Fibroblast of lung (primary cell): ENCODE measurements at places on chromosomes 1 and 21.

GRCh38 chr1:178724376-178724727, 692 bp upstream of the RALGPS2 start:
- DNase-seq = no peak

- no peak for DNase-seq
Observed at GRCh38 chr1:18927082-18927653, 24.8 kb upstream of the ALDH4A1 start.

DNA sequence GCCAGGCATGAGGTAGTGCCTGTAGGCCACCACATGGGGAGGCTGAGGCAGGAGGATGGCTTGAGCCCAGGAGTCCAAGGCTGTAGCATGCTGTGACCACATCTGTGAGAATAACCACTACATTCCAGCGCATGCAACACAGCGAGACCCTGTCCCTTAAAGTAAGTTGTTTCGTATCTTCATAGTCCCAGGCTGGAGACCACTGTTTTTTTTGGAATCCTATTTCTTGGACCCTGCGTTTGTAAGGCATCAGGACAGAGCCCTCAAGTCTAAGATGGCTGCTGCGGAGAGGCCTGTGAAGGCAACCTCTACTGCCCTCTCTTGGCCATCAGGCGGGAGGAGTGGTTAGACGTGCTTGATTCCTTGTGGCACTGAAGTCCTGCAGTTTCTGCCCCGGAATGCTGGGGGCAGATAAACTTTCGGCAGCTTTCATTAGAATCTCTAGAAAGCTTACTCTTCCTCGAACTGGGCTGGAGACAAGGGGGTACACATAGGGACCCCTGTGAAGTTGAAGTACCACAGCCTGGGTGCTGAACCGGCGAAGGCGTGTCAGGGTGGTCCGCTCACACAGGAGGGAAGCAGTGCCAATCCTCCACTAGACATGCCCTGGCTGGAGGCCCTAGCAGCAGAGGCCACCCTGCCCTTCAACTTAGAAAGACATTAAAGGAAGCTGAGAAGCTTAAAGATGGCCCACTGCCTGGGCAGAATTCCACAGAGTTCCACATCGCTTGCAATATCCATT, 36.6 kb downstream of the RABIF start:
- DNase-seq = peak; percentile 51

DNA sequence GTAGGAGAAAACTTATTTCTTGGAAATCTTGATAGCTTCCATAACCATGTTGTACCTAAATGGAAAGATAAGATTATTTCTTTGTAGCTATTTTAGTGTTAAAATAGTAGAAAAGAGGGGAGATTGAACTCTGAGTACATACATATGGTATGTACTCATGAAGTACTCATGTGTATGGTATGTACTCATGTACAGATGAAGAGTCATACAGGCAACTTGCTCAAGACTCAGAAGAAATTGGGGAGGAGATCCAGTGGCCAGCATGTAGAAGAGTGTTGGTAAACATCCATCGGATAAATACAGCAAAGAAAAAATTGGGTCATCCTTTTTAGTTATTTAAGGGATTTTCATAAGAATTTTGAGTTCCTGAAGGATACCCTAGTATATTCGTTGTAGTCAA, 29.0 kb downstream of the MDM4 start:
- peak; percentile 28 for DNase-seq

GRCh38 chr1:82704393-82704792, 903.7 kb downstream of the ADGRL2 start:
- no peak for DNase-seq

GRCh38 chr21:17539323-17539722, 26.5 kb downstream of the CXADR start:
- DNase-seq = no peak

DNA sequence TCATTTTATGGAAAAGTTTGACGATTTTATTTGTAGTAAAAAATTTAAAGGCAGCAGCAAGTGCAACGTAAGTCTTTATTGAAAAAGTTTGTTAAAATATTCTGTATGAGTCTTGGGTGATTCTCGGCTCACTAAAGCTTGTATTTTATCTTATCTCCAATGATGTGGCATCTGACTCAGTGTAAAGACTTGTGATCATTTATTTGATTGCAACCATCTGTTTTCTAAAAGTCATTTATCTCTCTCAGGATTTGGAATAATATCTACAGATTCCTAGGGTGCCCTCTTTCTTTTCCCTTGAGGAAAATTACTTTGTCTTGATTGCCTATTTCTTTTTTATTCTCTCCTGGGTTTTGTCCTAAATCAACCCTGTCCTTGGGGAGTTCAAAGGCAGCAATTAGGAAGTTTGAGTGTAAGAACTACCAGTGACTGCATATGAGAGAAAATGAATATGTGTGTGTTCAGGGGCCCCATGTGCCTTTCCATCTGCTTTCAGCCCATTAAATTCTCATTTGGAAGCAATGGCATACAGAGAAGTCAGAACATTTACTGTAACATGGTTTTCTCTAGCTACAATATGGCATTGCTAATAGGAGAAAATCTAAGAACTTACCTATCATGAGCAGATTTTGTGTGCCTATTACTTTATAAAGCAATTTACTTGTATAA, 575.0 kb upstream of the CHRM3 start:
- peak; percentile 73 for DNase-seq

GRCh38 chr21:23471877-23472276, 2135.4 kb downstream of the MRPL39 start:
- no peak for DNase-seq

GRCh38 chr1:206590025-206590758, 22.1 kb downstream of the EIF2D start:
- peak; percentile 85 for DNase-seq

DNA sequence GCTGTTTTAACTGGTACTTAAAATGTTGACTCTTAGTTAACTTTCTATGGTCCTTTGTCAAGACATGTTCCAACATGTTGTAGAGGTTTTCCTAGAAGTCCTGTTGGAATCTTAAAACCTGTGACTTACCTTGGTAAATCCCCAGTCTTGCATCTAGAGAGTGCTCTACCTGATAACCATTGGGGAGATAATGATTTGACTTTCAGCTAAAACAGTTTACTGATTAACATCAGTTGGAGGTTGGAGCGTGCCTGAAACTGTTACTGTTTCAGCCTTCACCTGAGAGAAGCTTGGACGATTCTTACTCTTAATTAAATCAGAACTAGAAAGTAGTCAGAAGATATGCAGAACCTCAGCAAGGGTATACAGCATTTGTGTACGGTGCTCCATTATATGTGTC, 8.8 kb downstream of the MDM4 start:
- DNase-seq = no peak

DNA sequence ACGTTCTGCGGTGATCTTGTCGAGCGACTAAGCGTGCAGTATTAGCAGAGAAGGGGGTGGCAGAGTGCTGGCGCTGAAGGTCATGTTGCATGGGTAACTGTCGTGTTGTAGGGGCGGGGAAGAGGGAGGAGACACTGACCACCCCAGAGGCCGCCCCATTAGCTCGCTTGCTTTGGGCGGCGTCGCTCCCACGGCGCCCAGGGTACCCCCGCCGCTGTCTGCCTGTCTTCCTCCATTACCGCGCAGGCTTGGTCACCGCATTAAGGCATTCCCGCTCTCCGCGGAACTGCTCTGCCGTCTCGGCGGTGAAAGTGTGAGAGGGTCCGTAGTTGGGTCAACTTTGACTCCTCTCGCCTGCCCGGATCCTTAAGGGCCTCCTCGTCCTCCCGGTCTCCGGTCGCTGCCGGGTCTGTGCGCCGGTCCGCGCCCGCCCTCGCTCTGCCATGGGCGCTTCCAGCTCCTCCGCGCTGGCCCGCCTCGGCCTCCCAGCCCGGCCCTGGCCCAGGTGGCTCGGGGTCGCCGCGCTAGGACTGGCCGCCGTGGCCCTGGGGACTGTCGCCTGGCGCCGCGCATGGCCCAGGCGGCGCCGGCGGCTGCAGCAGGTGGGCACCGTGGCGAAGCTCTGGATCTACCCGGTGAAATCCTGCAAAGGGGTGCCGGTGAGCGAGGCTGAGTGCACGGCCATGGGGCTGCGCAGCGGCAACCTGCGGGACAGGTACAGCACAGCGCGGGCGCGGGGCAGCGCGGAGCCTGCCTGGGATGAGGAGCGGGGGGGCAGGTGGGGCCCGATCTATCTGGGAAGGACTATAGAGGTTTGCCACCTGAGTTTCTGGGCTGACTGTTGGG, at the start of gene MTARC2:
TSS of gene MTARC2 (plus strand) at position 234 of the 846 bp plus-strand sequence. CDS start at position 444, 210 bp downstream.
- peak; percentile 73 for DNase-seq

DNA sequence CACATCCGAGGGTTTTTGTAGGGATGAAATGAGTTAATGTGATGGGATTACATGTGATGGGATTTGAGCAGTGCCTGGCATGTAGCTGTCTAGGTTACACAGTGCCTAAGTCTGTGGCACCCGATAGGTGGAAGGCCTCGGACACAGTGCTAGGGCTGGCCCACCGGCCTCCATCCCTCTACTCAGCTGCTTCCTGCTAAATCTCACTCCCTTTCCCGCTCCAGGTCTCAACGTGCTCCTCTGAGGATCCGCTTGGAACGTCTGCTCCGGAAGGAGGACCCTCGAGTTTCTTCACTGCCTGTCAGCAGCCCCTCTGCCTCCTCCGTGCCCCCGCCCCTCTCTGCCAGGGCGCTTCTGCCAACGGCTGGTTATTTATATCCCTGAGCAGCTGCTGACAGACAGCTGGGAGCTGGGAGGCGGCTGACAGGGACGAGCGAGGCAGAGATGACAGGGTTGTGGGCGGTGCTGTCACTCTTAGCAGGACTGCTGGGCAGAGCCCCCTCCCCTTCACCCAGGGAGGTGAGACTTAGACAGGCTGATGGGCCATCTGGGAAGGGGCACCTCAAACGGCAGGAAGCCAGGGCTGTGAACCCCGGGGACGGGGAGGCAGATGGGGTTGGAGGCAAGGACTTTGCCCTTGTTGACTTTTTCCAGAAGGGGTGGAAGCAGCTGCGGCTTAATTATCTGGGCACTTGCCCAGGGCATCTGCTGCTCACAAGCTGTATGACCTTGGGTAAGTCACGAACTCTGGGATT, 26.6 kb upstream of the LRRN2 start:
- no peak for DNase-seq

GRCh38 chr1:15400627-15401026, 9.1 kb upstream of the EFHD2 start:
- DNase-seq = no peak

GRCh38 chr21:42163511-42163863, 55.5 kb upstream of the ABCG1 start:
- no peak for DNase-seq

GRCh38 chr1:55646181-55646580, 431.0 kb upstream of the USP24 start:
- DNase-seq = no peak

GRCh38 chr21:26845066-26845758, at the start of gene ADAMTS1:
TSS of gene ADAMTS1 (minus strand) at chr21:26845409. CDS start at chr21:26844954, 455 bp downstream.
- peak; percentile 70 for DNase-seq

DNA sequence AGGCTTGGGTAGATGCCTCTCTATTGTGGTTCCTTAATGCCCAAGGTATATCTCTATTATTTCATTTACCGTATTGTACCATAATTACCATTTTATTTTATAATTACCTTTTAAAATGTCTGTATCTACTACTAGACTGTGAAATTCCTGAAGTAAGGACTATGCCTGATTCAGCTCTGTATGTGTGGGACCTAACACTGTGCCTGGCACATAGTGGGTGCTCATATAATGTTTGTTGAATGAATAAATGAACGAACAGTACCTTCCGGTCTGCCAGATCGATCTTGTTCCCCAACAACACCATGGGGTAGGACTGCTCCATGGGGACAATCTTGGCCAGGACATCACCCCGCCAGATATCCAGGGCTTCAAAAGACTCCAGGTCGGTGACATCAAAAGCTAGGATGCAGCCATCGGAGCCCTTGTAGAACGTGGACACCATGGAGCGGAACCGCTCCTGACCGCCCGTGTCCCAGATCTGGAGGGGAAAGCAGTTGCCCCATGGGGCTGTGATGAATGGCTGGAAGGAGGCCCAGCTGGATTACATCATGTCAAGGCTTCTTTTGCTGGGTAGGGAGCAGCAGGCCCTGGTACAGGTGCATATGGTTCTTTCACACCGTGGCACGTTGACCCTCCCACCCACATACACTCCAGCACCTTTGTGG, 10.8 kb downstream of the RAB7B start:
- no peak for DNase-seq

- DNase-seq = peak; percentile 84
Observed at GRCh38 chr1:59705466-59706302, 109.1 kb upstream of the HOOK1 start.

DNA sequence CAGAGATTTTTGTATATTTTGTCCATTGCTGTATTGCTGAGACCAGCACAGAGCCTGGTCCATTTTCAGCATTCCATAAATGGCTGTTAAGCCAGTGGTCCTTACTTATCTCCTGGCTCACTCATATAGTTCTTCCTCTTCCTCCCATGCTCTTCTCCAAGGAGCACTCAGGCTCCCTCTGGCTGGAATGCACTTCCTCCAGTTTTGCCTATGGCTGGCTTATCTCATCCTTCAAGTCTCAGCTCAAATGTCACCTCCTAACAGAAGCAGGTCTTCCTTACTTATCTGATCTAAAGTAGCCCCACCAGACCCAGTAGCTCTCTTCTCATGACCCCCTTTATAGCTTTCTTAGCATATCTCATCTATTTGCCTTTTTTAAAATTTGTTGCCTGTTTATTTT, 146.9 kb downstream of the SLC30A10 start:
- no peak for DNase-seq

- no peak for DNase-seq
Observed at GRCh38 chr21:45089964-45090363, 15.6 kb downstream of the ADARB1 start.
